ENCODE measurements at places on chromosomes 6 and 20. TPM values are rescaled to one million over a fixed set of nuclear protein-coding genes. Genes with fewer than 3 reads are reported as not detected.

Gene DCBLD1
- polyA plus RNA-seq: 4.1 TPM

Gene C20orf144
- polyA plus RNA-seq: not detected

Gene PLN
- 22.7 TPM for polyA plus RNA-seq

Gene RBM38
- 18.0 TPM for polyA plus RNA-seq

Gene TMEM200A
- polyA plus RNA-seq: 7.7 TPM

Gene BPIFB1
- polyA plus RNA-seq: not detected

Gene TP53TG5
- not detected for polyA plus RNA-seq

Gene FNDC11
- polyA plus RNA-seq: 0.47 TPM

Gene KIAA1755
- polyA plus RNA-seq: 1.5 TPM

Gene ATP6V1G2
- 6.0 TPM for polyA plus RNA-seq

Measured in kidney (tissue), 22 donors.